ENCODE measurements at places on chromosomes 16 and 17. TPM values are rescaled to one million over a fixed set of nuclear protein-coding genes. Genes with fewer than 3 reads are reported as not detected.

The MEAK7 gene
- total RNA-seq, result 33.4 TPM

The RAB40B gene
- total RNA-seq, result 1.4 TPM

The CA4 gene
- total RNA-seq, result not detected

The ZNF200 gene
- 14.9 TPM for total RNA-seq

The FBXW10 gene
- total RNA-seq, result not detected

The CCDC200 gene
- not detected for total RNA-seq

The NOXO1 gene
- not detected for total RNA-seq

The OTOA gene
- total RNA-seq, result 0.18 TPM

The CLEC10A gene
- total RNA-seq, result not detected
